ENCODE measurements at places on chromosomes 5 and 9. TPM values are rescaled to one million over a fixed set of nuclear protein-coding genes. Genes with fewer than 3 reads are reported as not detected.

- H3K27me3 ChIP-seq, result no peaks in the 10 kb centered on the region
- H3K4me3 ChIP-seq, result no peak overlapping the region
- DNase-seq, result no peak
- H3K27ac ChIP-seq, result no peak overlapping the region
- no peaks in the 10 kb centered on the region for H3K4me1 ChIP-seq
Observed at GRCh38 chr5:54484219-54484894, 28.9 kb downstream of the HSPB3 start.

DNA sequence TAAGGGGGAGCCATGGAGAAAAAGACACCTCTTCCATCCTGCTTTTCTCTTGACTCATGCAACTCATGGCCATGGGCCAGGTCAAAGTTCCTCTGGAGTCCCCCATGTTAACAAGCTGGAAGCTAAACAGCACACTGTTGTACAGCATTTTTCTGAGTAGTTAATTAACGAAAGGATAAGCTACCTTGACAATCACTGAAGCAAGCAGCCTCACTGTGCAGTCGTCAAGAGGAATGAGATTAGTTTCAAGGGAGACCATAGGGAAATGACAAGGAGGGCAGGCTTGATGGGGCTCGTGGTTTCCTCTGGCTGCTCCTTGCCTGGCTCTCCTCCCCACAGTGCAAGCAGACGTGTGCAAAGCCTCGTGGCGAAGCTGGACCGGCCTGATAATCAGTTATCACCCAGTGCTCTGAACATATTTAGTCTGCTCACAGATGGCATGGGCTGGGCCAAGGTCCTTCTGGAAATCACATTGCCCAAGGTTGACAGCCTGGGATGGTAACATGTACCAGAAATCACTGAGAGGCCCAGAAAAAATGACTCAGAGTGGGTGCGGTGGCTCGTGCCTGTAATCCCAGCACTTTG is 209.5 kb downstream of the SLIT3 start:
- H3K27me3 ChIP-seq, result no peaks in the 10 kb centered on the region
- no peaks in the 10 kb centered on the region for H3K36me3 ChIP-seq
- peaks cover 3% of the 10 kb centered on the region for H3K4me1 ChIP-seq
- no peak for DNase-seq
- H3K4me3 ChIP-seq, result no peak overlapping the region
- no peak overlapping the region for H3K27ac ChIP-seq

GRCh38 chr9:27276193-27277030 is 20.5 kb downstream of the EQTN start:
- H3K27me3 ChIP-seq, result no peaks in the 10 kb centered on the region
- H3K4me1 ChIP-seq, result no peaks in the 10 kb centered on the region
- H3K4me3 ChIP-seq, result no peak overlapping the region
- DNase-seq, result no peak
- no peak overlapping the region for H3K27ac ChIP-seq
- no peaks in the 10 kb centered on the region for H3K36me3 ChIP-seq

CFAP77 gene
- not detected for total RNA-seq

- no peak for DNase-seq
- H3K4me3 ChIP-seq, result no peak overlapping the region
- H3K27me3 ChIP-seq, result no peaks in the 10 kb centered on the region
- H3K36me3 ChIP-seq, result no peaks in the 10 kb centered on the region
- H3K4me1 ChIP-seq, result peaks cover 7% of the 10 kb centered on the region
- no peak overlapping the region for H3K27ac ChIP-seq
Observed at GRCh38 chr9:72476100-72476499, 45.3 kb upstream of the TMC1 start.

KLHL3 gene
- 21.0 TPM for total RNA-seq

S1PR3 gene
- 5.7 TPM for total RNA-seq

- H3K36me3 ChIP-seq, result no peaks in the 10 kb centered on the region
- DNase-seq, result no peak
- H3K27me3 ChIP-seq, result no peaks in the 10 kb centered on the region
Observed at GRCh38 chr9:102986425-102986824, 8.7 kb upstream of the CYLC2 start.

MTMR12 gene
- 41.6 TPM for total RNA-seq

PCA3 gene
- not detected for total RNA-seq

DNA sequence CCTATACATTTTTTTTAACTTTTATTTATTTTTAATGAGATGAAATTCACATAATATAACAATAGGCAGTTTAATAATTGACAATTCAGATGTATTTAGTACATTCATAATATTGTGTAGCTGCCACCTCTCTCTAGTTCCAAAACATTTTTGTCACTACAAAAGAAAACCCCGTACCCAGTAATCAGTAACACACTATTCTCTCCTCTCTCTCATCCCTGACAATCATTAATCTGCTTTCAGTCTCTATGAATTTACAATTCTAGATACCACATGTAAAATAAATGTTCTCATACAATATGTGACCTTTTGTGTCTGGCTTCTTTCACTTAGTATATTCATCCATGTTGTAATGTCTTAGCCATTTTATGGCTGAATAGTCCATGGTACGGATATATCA is 244.8 kb upstream of the DMRT1 start:
- H3K4me1 ChIP-seq, result no peaks in the 10 kb centered on the region
- no peak overlapping the region for H3K4me3 ChIP-seq
- H3K36me3 ChIP-seq, result no peaks in the 10 kb centered on the region
- no peak overlapping the region for H3K27ac ChIP-seq
- no peak for DNase-seq

SQSTM1 gene
- 649 TPM for total RNA-seq

- H3K4me1 ChIP-seq, result peaks cover 26% of the 10 kb centered on the region
- no peak overlapping the region for H3K27ac ChIP-seq
- no peaks in the 10 kb centered on the region for H3K36me3 ChIP-seq
- H3K27me3 ChIP-seq, result no peaks in the 10 kb centered on the region
Observed at GRCh38 chr9:83960991-83961390, 19.0 kb downstream of the HNRNPK start.

- peak; percentile 80 for DNase-seq
- H3K4me3 ChIP-seq, result no peak overlapping the region
- peaks cover 67% of the 10 kb centered on the region for H3K4me1 ChIP-seq
- peak overlapping the region; percentile 76 for H3K27ac ChIP-seq
Observed at GRCh38 chr9:113526841-113527240, 63.3 kb downstream of the RGS3 start.

DNA sequence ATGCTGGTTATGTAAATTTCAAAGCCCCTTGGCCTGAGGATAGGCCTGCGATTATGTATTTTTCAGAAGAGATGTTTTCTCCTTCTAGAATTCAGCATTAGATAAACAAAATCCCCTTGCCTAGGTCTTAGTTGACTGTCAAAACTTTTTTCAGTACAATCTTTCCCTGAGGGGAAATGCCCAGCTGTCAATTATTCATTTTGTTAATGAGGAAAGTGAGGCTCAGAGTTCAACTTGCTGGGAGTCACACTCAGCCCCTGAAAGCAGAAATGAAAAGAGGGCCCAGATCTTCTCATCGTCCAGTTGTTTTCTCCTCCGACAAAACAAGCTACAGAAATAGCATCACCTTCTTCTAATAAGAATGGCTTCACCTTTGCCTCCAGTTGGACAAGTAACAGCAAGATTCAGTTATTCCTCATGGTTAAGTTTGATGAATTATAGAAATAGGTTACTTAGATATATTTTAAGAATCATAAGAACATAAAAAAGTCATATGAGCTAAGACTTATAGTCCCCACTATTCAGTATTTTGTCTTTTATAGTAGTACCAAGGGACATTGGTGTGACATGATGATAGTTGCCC is 627.1 kb upstream of the WWC1 start:
- H3K27me3 ChIP-seq, result no peaks in the 10 kb centered on the region
- peaks cover 5% of the 10 kb centered on the region for H3K4me1 ChIP-seq
- no peaks in the 10 kb centered on the region for H3K36me3 ChIP-seq
- no peak for DNase-seq

DNA sequence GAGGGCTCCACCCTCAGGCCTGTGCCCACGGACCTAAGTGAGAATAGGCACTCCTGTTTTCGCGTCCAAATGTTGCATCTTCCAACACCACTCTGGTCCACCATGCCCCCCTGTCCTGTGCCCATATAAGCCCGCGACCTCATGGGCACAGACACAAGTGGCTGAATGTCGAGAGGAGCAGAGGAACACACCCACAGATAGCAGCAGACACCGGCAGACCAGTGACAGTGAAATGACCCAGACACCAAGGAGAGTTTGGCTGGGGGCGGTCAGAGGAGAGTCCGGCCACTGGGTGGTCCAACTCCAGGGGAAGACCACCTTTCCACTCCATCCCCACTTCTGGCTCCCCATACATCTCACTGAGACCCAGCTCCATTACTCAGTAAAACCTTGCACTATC is 161.4 kb upstream of the DAB2 start:
- no peaks in the 10 kb centered on the region for H3K4me1 ChIP-seq
- H3K4me3 ChIP-seq, result no peak overlapping the region
- no peak overlapping the region for H3K27ac ChIP-seq
- H3K36me3 ChIP-seq, result no peaks in the 10 kb centered on the region
- DNase-seq, result no peak

SLCO4C1 gene
- 0.94 TPM for total RNA-seq

GRAMD2B gene
- total RNA-seq, result 103 TPM

Data from thyroid gland (tissue), 4 donors.